Cortex of kidney (tissue), 1 donor: ENCODE measurements at places on chromosomes 3 and 15.

DNA sequence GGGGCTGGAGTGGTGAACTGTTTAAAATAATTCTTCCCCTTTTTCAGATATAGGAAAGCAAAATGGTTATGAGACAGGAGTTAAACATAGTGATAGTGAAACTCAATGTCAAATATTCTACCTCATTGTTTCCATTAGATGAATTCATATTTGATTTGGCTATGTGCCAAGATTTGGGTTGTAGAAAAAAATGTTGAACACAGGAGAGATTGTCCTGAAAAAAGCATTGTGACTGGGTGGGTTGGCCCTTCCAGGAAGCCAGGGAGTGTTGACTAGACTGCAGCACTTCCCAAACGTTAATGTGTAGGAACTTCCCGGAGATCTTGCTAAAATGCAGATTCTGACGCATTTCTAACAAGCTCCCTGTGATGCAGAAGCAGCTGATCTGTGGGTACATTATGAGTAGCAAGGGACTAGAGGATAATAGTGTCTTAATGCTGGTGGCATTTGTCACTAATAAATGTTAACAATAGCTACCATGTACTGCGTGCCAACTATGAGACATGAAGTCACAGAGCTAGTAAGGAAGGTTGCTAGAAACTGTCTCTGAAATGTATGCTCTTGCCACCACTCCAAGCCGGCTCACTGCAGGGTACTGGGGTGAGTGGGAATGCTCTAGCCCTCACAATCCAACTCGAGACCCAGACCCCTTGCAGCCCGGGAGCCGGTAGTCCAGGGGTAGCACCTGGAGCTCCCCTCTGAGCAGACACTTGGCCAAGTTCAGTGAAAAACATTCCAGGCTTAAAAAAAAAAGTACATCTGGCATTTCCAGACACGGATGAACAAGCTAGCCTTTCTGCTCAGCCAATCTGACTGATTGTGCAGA, 120.6 kb downstream of the CD47 start:
- DNase-seq: no peak

GRCh38 chr15:82138306-82138705, 92.5 kb upstream of the MEX3B start:
- no peak for DNase-seq

- no peak for DNase-seq
Observed at GRCh38 chr3:31182661-31183060, 288.2 kb upstream of the GADL1 start.

DNA sequence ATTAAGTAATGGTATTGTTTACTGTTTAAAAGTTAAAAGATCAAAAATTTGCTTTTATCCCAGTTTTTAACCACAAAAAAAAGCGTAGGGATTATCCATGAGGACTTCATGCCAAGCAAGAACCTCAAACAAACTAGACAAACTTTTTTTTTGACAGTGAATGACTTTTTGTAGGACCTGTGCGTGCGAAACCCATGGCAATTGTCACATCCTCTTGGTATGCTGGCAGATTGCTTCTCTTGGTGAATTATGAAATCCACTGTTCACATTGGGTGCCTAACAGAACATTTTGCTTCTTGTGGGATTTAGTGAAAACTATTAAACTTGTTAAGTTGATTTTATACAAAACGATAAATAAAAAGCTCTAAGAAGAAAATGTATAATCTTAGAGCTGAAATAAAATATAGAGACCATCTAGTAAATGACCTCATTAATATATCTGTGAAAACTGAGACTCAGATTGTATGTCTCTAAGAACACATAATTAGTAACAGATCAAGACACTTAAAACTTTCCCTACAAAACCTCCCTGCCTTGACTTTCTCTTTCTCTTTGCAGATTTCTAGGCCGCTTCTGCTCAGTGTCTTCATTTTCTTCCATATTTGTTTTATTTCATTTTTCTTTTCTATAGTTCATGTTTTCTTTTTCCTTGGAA, 87.3 kb upstream of the CGNL1 start:
- no peak for DNase-seq

GRCh38 chr3:115040673-115041286, 106.3 kb downstream of the ZBTB20 start:
- DNase-seq: no peak

GRCh38 chr15:51750792-51751696, at the start of gene TMOD2:
Gene TMOD2, plus strand, starts transcription at chr15:51751597. Its CDS starts 14,845 bp downstream, at chr15:51766442.
- DNase-seq: no peak

- DNase-seq: no peak
Observed at GRCh38 chr3:160531311-160531710, 34.1 kb downstream of the KPNA4 start.
